Activated CD4-positive, CD25-positive, alpha-beta regulatory T cell (primary cell): ENCODE measurements at places on chromosomes 4 and X.

- no peak for DNase-seq
Measured at GRCh38 chr4:24594887-24595286, 10.5 kb upstream of the DHX15 start.

GRCh38 chr4:123821861-123822260, 425.3 kb downstream of the SPRY1 start:
- DNase-seq = no peak

- DNase-seq = no peak
Measured at GRCh38 chrX:109336141-109336540, 145.7 kb downstream of the GUCY2F start.

DNA sequence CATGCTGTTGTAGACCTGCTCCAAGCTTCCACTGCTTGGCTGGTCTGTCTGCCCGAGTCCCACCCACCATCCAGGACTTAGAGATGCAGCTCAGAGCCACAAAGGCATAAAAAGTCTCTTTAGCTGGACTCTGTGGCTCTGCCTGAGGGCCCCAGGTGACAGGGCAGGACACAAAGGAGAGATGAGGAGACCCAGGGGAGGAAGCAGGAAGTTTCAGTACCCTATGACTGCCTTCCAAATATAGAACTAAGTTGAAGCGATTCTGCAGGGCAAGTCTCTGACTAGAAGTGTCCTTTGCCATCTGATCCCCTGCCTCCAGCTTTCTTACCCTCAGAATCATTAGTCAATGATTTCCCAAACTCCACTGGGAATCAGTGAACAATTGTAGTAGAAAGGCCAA, 11.2 kb upstream of the CXCR3 start:
- DNase-seq = no peak

DNA sequence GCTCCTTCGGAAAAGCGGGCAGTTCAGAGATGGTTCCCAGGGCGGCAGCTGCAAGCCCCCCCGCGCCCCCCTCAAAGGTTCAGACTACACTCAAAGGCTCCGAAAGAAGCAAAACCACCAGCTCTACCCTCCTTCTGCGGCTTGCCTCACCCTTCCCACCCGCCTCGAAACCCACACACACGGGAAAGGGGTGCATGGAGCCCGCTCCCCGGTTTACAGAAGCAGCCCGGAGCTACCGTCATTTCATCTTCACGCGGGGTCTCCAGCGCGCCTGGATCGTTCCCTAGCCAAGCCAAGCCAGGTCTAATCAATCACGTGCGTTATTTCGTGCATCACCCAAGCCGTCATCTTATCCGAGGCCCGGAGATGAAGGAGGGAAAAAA, 1.2 kb downstream of the NLGN4X start:
- DNase-seq = no peak

GRCh38 chrX:118115953-118116712, 477 bp downstream of the KLHL13 start:
- DNase-seq = no peak

GRCh38 chrX:41273638-41274037, 60.3 kb upstream of the DDX3X start:
- DNase-seq = no peak

DNA sequence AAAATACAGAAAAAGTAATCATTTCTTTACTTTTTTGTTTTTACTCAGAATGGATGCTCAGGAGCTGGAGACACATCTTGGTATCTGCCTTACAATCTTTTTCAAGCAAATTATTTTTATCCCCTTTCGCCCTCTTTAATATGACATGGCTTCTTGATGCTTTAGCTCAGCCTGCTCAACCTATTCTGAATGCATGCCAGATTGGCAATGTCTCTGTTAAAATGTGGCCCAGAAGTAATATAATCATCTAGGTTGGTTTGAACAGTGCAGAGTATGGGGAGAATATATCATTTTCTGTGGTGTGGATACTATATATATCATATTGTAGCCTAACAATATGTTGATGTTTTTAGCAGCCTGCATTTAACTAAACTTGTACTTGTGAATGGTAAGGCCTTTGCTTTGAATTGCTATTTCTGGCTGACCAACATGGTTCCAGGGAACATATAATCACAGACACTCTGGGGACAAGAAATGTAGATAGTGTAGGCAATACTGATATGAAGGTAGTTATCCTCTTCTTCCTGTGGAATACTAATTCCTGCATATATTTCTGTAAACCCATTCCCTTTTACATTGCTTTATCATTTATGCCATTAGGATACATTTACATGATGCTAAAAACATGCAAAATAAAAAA, 282.7 kb downstream of the PPP3CA start:
- no peak for DNase-seq

DNA sequence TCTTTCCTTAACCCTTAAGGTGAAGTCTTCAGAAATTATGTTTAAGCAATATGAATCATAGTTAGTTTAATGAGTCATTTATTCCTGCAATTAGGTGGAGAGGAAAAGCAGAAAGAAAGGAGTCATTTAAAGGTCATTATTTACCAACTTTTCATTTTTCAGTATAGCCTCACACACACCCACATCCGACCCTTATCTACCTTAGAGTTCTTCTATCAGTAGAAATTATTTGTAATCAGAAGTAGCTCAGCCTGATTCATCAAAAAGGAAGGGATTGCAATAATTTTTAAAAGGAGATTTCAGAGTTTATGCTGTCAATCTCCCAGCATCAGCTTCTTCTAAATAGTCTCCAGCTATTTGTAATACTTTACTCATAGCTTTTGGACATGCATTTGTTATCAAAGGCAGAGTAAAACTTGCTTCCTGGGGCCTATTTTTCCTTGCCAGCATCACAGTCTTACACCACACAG, 5.9 kb downstream of the ANXA10 start:
- no peak for DNase-seq
